Hematopoietic multipotent progenitor cell (in vitro differentiated cells): ENCODE measurements at places on chromosomes 4 and X. TPM values are rescaled to one million over a fixed set of nuclear protein-coding genes. Genes with fewer than 3 reads are reported as not detected.

THAP9 gene
- 2.7 TPM for total RNA-seq

MXRA5 gene
- under 0.01 TPM for total RNA-seq

GCNA gene
- 0.81 TPM for total RNA-seq

TMEM271 gene
- total RNA-seq, result not detected

GAGE12J gene
- not detected for total RNA-seq

PCDH10 gene
- under 0.01 TPM for total RNA-seq

TACR3 gene
- not detected for total RNA-seq

PDZD4 gene
- total RNA-seq, result under 0.01 TPM

MID2 gene
- 0.54 TPM for total RNA-seq
